ENCODE measurements at places on chromosomes 4 and X. TPM values are rescaled to one million over a fixed set of nuclear protein-coding genes. Genes with fewer than 3 reads are reported as not detected.
A peak's percentile ranks its signal among the peaks of the same experiment; 100 is the strongest.

- peaks cover 10% of the 10 kb centered on the region for H3K4me1 ChIP-seq
- no peaks in the 10 kb centered on the region for H3K36me3 ChIP-seq
- H3K27me3 ChIP-seq, result no peaks in the 10 kb centered on the region
- DNase-seq, result no peak
- H3K4me3 ChIP-seq, result no peak overlapping the region
- H3K27ac ChIP-seq, result no peak overlapping the region
Measured at GRCh38 chrX:68409194-68409593, 24.1 kb downstream of the OPHN1 start.

- H3K27me3 ChIP-seq, result no peaks in the 10 kb centered on the region
- H3K27ac ChIP-seq, result no peak overlapping the region
Measured at GRCh38 chr4:142574306-142574705, 271.8 kb downstream of the INPP4B start.

DNA sequence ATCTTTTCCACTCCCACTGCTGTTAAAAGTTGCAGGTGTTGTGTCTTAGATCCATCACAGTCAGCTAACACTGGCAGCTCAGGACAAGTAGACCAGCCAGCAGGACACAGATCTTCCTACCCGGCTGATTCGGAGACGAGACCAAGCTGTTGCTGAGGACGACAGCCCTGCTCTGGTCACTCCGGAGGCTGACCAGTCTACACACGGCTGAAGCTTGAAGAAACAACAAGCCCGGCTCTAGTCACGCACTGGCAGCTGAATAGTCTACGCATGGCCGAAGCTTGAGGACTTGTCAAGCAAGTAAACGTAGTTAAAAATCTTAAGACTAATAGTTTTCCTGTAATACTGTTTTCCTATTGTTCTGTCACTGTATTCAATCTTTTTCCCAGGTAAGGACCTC lies 1.8 kb downstream of the ACOX3 start:
- peak overlapping the region; percentile 90 for H3K27ac ChIP-seq
- no peak overlapping the region for H3K4me3 ChIP-seq
- no peaks in the 10 kb centered on the region for H3K4me1 ChIP-seq
- DNase-seq, result no peak
- no peaks in the 10 kb centered on the region for H3K27me3 ChIP-seq
- no peaks in the 10 kb centered on the region for H3K36me3 ChIP-seq

GRCh38 chrX:69555481-69556041 lies 51.4 kb downstream of the NALF2 start:
- no peak for DNase-seq
- no peak overlapping the region for H3K4me3 ChIP-seq
- H3K27ac ChIP-seq, result no peak overlapping the region
- no peaks in the 10 kb centered on the region for H3K27me3 ChIP-seq
- H3K36me3 ChIP-seq, result no peaks in the 10 kb centered on the region
- H3K4me1 ChIP-seq, result no peaks in the 10 kb centered on the region

DNA sequence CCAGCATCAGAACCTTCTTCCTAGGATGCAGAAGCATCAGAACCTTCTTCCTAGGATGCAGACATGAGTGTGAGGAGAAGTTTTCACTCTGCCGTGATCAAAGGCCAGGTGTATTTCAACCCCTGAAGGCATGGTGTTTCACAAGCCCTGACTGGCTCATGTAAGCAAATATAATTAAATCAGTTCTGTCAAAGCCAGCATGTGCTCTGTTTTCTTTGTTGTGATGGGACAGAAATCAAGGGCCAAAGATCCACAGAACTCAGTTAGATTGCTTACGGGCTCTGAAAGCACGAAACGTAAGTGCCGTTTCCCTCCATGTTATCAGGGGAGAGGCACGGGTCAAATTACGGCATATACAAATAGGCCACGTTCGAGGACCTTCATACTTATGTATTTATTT lies 32.0 kb upstream of the CLDN24 start:
- no peaks in the 10 kb centered on the region for H3K36me3 ChIP-seq
- no peak overlapping the region for H3K27ac ChIP-seq
- no peak overlapping the region for H3K4me3 ChIP-seq
- H3K4me1 ChIP-seq, result no peaks in the 10 kb centered on the region

DNA sequence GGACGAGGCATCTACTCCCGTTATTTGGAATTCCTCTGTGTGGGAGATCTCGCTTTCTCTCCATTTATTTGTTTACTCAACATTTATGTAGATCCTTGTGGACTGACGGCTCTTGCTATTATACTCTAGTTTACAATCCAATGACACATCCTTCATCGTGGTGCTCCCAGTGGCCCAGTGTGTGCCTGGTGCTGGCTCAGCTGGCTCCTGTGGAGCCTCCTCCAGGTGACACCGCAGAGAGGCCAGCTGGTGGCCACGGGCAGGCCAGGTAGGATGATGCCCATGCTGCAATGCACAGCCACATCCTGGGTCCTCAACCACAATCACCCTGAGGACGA lies 84.0 kb upstream of the AFAP1 start:
- no peaks in the 10 kb centered on the region for H3K4me1 ChIP-seq
- no peaks in the 10 kb centered on the region for H3K27me3 ChIP-seq
- no peaks in the 10 kb centered on the region for H3K36me3 ChIP-seq
- no peak for DNase-seq
- H3K4me3 ChIP-seq, result no peak overlapping the region
- H3K27ac ChIP-seq, result no peak overlapping the region

- no peak overlapping the region for H3K27ac ChIP-seq
- H3K36me3 ChIP-seq, result no peaks in the 10 kb centered on the region
- DNase-seq, result no peak
Measured at GRCh38 chr4:101823864-101824263, 33.3 kb downstream of the BANK1 start.

- no peaks in the 10 kb centered on the region for H3K36me3 ChIP-seq
- no peaks in the 10 kb centered on the region for H3K27me3 ChIP-seq
- H3K27ac ChIP-seq, result no peak overlapping the region
- DNase-seq, result no peak
- H3K4me1 ChIP-seq, result no peaks in the 10 kb centered on the region
Measured at GRCh38 chrX:69556060-69557011, 52.2 kb downstream of the NALF2 start.

DNA sequence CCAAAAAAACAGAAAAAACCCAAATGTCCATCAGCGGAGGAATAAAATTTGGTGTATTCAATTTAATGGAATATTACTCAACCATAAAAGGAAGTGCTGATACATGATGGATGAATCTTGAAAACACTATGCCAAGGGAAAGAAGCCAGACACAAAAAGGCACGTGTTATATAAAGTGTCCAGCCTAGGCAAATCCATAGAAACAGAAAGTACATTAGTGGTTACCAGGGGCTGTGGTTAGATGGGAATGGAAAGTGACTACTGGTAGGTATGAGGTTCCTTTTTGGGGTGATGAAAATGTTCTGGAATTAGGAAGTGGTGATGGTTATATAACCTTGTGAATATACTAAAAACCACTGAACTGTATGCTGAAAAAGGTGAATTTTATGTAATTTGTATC lies 3.5 kb upstream of the CDKL2 start:
- no peak overlapping the region for H3K27ac ChIP-seq
- DNase-seq, result no peak
- no peaks in the 10 kb centered on the region for H3K36me3 ChIP-seq
- H3K4me3 ChIP-seq, result no peak overlapping the region

GRCh38 chr4:15847746-15848145 lies 69.6 kb downstream of the CD38 start:
- no peak for DNase-seq
- no peaks in the 10 kb centered on the region for H3K36me3 ChIP-seq
- H3K27me3 ChIP-seq, result no peaks in the 10 kb centered on the region
- H3K27ac ChIP-seq, result no peak overlapping the region
- no peaks in the 10 kb centered on the region for H3K4me1 ChIP-seq

- no peak overlapping the region for H3K27ac ChIP-seq
- no peak for DNase-seq
- H3K4me3 ChIP-seq, result no peak overlapping the region
- no peaks in the 10 kb centered on the region for H3K4me1 ChIP-seq
- H3K27me3 ChIP-seq, result no peaks in the 10 kb centered on the region
Measured at GRCh38 chr4:178894126-178894525, 1451.9 kb upstream of the AGA start.

DNA sequence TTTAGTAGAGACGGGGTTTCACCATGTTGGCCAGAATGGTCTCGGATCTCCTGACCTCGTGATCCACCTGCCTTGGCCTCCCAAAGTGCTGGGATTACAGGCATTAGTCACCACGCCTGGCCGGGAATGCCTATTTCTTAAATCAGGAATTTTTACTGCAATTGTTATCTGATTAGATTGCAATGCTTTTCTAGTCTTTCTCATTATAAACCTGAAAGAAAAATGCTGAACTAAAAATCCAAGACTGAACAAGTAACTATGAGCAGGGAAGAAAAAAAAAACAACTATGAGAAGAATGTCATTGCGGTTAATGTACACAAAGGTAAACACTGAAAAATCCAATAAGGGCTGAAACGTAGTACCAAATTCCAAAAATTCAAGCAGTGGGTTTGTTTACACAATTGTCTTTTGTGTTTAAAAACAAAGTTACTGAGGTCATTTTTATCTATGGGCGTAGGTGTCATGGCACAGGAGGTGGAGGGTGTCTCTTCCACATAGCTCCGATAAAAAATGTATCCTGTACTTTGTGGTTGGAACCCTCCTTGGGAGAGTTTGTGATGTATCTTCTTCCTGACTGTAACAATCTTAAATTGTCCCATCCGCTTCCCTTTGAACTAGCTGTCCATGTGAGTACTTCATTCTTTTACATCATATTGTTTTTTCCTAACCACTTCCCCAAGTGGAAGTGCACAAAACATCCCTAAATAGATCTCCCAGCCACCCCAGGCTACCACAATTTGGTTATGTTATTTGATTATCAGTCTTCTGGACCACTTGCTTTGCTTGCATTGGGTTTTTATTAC lies 11.1 kb upstream of the TMEM156 start:
- DNase-seq, result no peak
- peak overlapping the region; percentile 98 for H3K4me3 ChIP-seq
- peaks cover 39% of the 10 kb centered on the region for H3K4me1 ChIP-seq
- peak overlapping the region; percentile 98 for H3K27ac ChIP-seq
- no peaks in the 10 kb centered on the region for H3K36me3 ChIP-seq

DNA sequence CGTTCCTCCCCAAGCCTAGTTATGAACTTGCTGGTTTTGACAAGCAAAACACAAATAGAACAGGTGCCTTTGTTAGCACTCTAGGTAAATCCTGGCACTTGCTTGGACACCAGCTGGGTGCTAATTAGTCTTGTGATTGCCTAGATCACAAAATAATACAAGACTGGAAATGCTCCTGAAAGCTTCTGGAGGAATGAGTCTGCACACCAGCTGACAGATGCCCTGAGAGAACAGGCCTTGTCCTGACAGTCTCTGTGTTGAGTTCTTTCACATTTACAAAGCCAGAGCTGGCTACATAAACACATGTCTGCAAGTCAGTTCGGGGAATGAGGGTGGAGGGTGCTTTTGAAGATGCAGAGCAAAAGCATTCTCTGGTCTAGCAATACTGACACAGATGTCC lies 93.8 kb downstream of the ELOVL6 start:
- H3K4me3 ChIP-seq, result no peak overlapping the region
- no peak for DNase-seq
- H3K36me3 ChIP-seq, result no peaks in the 10 kb centered on the region
- H3K27ac ChIP-seq, result no peak overlapping the region
- no peaks in the 10 kb centered on the region for H3K27me3 ChIP-seq

DNA sequence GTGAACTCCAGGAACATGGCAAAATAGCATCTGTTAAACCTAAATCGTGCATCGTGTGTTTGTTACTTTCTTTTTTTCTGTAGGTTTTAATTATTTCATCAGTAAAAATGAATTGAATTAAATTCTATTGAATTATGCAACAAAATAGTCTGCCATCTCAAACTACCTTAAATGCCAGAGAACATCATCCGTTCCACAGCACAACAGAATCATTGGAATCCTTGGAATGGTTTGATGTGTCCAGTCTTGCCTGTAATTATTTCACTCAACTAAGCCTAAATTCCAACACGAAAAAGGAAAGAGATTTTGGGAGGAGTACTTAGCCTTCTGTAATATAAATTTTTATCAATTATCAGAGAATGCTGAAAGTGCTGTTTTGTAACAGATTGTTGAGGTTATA lies 17.1 kb upstream of the SLC7A11 start:
- no peak for DNase-seq
- H3K36me3 ChIP-seq, result no peaks in the 10 kb centered on the region

DNA sequence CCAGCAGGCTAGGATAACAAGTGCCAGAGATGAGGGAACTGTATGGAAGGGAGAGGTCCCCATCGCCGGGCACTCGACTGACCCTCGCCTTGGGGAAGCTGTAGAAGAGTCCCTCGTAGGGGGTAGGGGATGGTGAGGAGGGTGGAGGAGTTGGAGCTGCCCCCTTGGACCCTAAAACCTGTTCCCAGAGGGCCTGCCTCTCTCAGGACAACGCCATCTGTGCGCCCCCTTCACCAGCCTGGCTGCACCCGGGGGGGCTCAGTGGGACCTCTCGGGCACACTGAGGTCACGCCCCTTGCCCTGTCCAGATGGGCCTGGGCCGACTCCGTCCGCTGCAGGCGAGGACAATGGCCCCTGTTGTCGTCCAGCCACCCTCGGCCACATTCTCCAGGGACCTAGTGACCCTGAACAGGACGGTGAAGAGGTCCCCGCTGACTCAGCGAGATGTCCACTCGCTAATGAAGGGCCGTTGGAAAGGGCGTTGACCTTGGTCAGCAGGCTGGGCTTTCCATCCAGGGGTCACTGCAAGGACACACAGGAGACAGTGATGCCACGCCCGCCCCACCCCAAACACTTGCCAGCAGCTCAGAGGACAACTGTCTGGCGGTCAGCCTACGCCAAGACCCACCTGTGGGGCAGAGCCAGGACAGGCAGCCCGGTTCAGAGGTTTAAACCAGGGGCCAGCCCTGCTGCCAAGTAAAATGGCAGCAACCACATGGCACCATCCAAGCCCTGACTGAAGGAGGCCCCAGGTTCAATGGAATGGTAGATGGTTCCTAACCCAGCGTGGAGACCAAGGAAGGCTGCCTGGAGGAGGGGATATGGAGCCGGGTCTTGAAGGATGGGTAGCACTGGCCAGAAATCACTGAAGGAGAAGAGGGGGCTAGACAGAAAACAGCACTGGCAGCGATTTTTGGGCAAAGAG lies 51.2 kb downstream of the HMX1 start:
- no peaks in the 10 kb centered on the region for H3K36me3 ChIP-seq
- DNase-seq, result peak; percentile 32
- no peak overlapping the region for H3K27ac ChIP-seq
- H3K27me3 ChIP-seq, result no peaks in the 10 kb centered on the region
- no peaks in the 10 kb centered on the region for H3K4me1 ChIP-seq

GRCh38 chrX:30888526-30889146 lies 418 bp downstream of the TAB3 start:
- peak overlapping the region; percentile 90 for H3K4me3 ChIP-seq
- no peaks in the 10 kb centered on the region for H3K27me3 ChIP-seq
- H3K27ac ChIP-seq, result peak overlapping the region; percentile 87
- H3K36me3 ChIP-seq, result no peaks in the 10 kb centered on the region

- no peak for DNase-seq
- H3K27me3 ChIP-seq, result no peaks in the 10 kb centered on the region
- no peak overlapping the region for H3K4me3 ChIP-seq
- no peaks in the 10 kb centered on the region for H3K36me3 ChIP-seq
- no peak overlapping the region for H3K27ac ChIP-seq
- H3K4me1 ChIP-seq, result peaks cover 15% of the 10 kb centered on the region
Measured at GRCh38 chr4:142334931-142335330, 511.2 kb downstream of the INPP4B start.

- H3K27me3 ChIP-seq, result no peaks in the 10 kb centered on the region
- H3K27ac ChIP-seq, result no peak overlapping the region
- no peak for DNase-seq
Measured at GRCh38 chr4:149136951-149137620, 678.6 kb downstream of the IQCM start.

AREG gene
- 30.3 TPM for polyA plus RNA-seq

SPANXD gene
- not detected for polyA plus RNA-seq

DUSP9 gene
- polyA plus RNA-seq, result not detected

TMEM35A gene
- polyA plus RNA-seq, result not detected

FAM9C gene
- polyA plus RNA-seq, result 0.17 TPM

AFM gene
- polyA plus RNA-seq, result not detected

USP17L11 gene
- polyA plus RNA-seq, result not detected

ANXA3 gene
- polyA plus RNA-seq, result 46.4 TPM

OTC gene
- polyA plus RNA-seq, result 5.3 TPM

FGFBP1 gene
- polyA plus RNA-seq, result 5.4 TPM
